ENCODE measurements at places on chromosomes 6 and 20.

- DNase-seq = no peak
Measured at GRCh38 chr20:3447321-3447720, 23.5 kb upstream of the ATRN start.

- no peak for DNase-seq
Measured at GRCh38 chr6:13113981-13114593, 214.2 kb downstream of the TBC1D7 start.

DNA sequence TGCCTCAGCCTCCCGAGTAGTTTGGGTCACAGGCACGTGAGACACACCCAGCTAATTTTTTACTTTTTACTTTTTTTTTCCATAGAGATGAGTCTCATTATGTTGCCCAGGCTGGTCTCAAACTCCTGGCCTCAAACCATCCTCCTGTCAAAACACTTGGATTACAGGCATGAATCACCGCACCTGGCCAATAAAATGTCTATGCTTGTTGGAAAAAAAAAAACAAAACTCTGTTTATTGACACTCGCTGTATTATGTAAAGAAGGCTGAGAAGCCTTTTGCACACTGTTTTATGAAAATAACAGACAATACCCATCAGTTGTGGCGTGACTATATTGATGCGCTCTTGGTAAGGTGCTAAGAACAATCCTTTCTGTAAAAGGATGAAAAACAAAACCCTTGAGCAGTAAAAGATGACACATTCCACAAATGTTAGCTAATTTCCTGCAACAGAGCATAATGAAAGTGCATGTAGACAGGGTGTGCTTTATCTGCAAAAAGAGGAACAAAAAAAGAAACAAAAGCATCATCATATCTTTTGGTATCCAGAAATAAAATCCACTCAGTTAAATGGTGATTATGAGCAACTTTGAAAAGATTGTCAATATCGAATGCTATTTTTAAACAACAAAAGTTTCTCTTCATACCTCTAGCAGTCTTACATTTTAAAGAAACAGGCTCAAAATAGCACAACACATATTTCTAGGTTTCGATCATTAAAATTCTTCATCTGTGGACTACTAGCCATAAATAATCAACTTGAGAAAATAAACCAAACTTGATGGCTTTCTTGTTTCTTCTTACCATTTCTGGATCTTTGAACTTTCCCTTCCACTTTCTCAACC is 108.3 kb upstream of the PHACTR1 start:
- DNase-seq = no peak

- no peak for DNase-seq
Measured at GRCh38 chr6:129646642-129647041, 63.3 kb downstream of the ARHGAP18 start.

GRCh38 chr6:166308033-166308768 is at the start of gene PRR18:
TSS of gene PRR18 (minus strand) at chr6:166308392. CDS start at chr6:166308142, 250 bp downstream.
- DNase-seq = peak; percentile 49

GRCh38 chr6:151452750-151453427 is 963 bp upstream of the RMND1 start:
- no peak for DNase-seq

GRCh38 chr6:75272145-75272840 is 12.3 kb downstream of the TMEM30A start:
- no peak for DNase-seq

- DNase-seq = no peak
Measured at GRCh38 chr6:76351275-76351674, 278.8 kb upstream of the IMPG1 start.

- no peak for DNase-seq
Measured at GRCh38 chr6:139903411-139904157, 529.1 kb upstream of the CITED2 start.

DNA sequence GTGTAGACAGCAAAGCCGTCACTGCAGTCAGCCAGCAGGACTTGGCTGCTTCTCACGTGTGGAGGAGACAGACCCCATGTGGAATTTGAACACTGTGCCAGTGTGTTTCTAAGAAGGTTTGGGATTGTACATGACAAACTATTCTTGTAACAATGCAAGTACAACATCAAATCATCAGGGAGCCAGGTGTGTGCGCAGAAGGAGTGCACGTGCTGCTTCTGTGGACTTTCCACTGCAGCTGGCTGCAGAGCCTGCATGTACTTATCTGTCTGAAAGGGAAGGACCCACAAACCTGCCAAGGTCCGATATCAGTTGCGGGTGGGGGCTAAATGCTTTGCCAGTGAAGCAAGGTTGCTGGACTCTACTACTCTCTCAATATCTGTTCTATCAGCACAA is 211.6 kb downstream of the WDR27 start:
- no peak for DNase-seq

DNA sequence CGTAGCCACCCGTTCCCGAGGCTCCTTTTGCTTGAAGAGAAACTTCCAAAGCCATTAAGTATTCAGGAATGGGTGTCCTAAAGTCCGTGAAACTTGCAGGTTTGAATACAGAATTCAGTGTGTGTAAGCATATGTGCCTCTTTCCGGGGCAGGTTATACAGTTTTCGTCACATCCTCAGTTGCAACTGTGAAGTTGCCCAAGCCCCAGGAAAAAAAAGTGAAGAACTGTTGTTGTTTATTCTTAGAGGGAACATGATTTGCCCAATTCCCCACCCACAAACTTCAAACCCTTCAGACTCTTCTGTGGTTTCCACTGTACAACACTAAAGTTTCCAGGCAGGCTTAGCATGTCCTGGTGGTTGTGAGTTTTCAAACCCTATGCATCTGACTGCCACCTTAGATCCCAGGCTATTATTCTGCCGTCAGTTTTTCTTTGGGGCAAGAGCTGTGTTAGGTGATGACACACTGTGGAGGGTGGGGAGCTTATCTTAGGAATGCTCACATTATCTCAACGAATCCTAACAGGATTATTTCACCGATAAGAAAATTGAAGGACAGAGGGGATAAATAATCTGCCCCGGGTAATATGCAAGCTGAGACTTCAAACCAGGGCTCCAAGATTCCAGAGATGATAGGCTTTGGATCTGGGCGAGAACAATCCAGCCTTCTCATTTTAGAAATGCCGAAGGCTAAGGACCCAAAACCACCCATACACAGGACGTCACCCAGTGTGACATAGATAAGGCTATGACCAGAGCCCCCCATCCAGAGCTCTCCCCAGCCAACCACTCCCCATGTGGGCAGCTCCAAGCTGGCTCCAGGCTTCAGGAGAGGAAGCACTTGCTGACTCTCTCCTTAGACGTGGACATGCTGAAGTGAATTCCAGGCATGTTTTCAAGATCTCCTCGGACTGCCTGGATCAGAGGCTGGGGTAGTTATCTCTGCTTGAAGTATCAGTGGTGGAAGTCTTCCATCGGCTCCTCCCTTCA is 81.7 kb upstream of the AFDN start:
- DNase-seq = no peak

- no peak for DNase-seq
Measured at GRCh38 chr6:124441450-124441849, 520.8 kb upstream of the RNF217 start.

DNA sequence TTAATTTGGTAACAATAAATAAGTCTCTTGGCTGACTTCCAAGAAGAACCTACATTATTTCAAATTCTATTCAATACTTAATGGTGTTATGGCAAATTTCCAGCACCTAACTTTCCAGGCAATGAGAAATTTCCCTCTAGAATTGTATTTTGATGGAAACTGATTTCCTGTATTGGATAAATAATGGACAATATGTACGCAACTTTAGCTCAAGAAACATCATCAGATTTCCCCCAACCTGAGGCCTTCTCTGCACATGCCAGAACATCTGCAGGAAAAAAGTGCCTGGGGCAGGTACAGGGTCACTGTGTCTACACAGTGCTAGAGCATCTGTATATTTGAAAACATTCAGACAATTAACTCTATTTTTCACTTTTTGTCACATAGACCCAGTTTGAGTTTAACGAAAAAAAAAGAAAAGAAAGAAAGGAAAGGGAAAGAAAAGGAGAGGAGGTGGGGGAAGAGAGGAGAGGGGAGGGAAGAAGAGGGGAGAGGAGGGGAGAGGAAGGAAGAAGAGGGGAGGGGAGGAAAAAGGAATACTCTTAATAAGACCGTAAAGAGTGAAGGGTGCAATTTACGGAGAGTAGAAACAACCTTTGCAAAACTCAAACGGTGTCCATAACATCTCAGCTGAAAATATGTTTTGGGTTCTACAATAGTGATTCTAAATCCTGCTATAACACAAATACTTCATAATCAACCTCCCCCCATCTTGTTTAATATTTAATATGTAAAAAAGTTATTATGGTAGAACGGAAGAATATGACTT is 130.0 kb downstream of the TSHZ2 start:
- no peak for DNase-seq

DNA sequence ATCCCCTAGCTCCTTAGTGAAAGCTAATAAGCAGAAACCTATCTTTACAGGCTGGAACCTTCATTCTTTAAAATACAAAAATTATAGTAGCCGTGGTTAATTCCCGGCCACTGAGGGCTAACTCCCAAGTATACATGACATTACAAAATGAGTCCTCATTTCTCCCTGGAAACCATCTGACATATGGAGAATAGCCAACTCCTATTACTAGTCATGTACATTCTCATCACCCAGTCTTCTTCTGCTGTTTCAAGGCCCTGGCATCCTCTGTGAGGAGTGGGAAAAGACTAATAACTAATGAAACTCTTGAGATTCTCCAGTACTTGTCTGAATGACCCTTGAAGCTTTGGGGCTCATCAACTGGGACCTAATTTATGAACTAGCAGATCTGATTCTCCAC is 30.2 kb downstream of the CSNK2A1 start:
- no peak for DNase-seq

DNA sequence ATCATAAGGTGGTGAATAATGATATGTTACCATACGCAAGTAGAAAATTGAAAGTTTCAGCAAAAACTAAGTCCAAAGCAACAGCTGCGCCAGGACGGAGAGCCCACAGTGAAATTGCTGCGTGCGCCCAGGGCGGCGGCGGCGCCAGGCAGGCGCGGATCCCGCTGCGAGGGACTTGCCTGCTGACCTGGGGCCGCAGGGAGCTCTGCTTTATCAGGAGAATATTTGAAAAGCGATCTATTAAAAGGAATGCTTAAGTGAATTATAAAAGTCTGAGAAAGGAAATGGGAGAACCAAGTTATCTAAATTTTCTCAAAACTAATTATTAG is 85.4 kb downstream of the THBS2 start:
- no peak for DNase-seq

GRCh38 chr6:131013495-131013894 is 49.5 kb downstream of the EPB41L2 start:
- DNase-seq = no peak

DNA sequence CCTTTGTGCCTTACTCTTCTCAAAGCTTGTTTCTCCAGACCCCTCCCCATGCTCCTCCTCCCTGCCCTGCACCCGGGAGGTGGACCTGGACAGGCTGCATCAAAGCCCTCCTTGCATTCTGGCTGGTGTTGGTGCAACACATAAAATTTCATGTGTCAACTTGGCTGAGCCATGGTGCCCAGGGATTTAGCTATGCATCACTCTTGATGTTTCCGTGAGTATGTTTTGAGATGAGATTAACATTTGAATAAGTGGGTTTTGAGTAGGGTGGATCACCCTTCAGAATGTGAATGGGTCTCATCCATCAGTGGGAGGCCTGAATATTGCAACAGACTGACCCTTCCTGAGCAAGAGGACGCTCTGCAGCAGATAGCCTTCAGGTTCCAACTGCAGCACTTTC is 4.4 kb upstream of the OCSTAMP start:
- DNase-seq = no peak

GRCh38 chr20:24842274-24842917 is 106.7 kb upstream of the CST7 start:
- DNase-seq = no peak

DNA sequence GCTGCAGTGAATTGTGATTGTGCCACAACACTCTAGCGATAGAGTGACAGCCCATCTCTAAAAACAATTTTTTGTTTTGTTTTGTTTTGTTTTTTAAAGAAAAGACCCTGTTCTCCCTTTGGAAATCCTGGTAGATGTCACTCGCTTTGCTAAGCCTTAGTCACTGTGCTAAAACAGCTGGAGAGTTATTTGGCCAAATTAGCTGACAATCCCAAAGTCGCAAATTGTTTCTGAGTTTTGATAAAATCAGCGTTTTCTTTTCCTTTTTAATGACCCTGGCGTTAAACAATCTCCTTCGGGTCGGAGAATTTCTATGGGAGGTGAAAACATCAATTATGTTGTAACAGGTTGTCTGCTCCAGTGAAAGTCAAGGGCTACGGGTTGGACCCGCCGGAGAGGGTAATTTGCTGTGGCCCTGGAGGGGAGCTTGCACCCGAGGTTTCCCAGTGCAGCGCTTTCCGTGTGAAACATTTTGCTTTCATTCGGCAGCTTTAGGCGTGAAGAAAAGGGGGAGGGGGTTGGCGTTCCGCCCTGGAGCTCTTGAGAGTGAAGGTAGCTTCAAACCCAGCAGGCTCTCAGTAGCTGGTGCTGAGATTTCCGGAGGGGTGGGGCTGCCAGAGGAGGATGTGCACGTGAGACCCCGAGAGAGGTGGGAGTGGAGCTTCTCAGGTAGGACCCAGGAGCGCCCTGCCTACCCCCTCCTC is 296.6 kb downstream of the PHACTR1 start:
- peak; percentile 34 for DNase-seq

DNA sequence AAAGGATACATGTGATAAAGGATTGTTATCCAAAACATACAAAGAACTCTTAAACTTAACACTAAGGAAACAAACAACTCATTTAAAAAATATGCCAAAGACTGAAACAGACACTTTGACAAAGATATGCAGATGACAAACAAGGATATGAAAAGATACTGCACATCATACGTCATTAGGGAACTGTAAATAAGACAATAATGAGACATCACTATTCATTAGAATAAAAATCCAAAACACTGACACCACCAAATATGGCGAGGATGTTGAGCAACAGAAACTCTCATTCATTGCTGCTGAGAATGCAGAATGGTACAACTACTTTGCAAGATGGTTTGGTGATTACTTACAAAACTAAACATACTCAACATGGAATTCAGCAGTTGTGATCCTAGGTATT is 156.5 kb upstream of the FOXA2 start:
- no peak for DNase-seq

DNA sequence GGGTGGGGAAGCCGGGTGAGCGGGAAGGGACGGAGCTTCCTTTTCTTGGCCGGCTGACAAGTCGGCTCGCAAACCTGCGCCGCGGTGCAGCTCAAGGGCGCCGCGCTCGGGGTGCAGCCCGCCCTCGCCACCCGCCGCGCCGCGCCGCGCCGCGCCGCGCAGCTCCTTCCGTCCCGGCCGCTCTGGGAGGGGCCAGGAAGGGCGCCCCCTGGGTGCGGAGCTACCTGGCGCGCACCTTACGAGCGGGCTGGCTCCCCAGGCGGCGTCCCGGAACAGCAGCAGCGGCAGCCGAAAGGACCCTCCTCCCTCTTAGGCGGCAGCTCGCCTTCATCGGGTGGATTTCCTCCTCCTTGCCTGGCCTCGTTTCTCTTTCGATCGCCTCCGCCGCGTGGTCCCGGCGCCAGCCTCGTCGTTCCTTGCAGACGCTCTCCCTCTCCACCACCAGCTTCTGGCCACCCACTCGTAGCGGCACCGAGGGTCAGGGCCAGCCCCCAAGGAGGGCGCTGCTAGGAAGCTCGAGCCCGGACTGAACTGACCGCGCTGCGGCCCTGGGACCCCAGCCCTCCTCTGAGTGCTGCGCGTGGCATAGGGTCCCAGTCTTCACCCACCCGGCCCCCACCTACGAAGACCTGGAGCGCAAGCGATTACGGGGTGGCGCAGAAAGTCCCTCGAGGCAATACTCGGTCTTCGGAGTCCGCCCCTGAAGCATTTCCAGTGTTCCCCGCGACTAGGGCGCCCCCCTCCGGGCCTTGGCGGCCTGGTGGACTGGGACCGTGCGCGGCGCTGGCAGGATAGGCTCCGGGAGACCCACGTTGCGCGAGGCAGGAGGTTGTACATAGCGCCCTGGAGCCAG is at the start of gene MAP3K5:
MAP3K5 (minus strand) TSS at position 68 of the 853 bp plus-strand sequence. CDS start 320 bp downstream, outside the sequence.
- peak; percentile 98 for DNase-seq
